Heart left ventricle (tissue), 16 donors: ENCODE measurements at places on chromosomes 4 and X. TPM values are rescaled to one million over a fixed set of nuclear protein-coding genes. Genes with fewer than 3 reads are reported as not detected.

Gene GLUD2
- 1.3 TPM for total RNA-seq

Gene GRPEL1
- 56.4 TPM for total RNA-seq

Gene CNGA1
- total RNA-seq = 0.83 TPM

Gene FGFBP1
- not detected for total RNA-seq

GRCh38 chr4:124487651-124488050 lies 224.9 kb downstream of the ANKRD50 start:
- no peaks in the 10 kb centered on the region for H3K4me1 ChIP-seq
- H3K4me3 ChIP-seq = no peak overlapping the region
- no peaks in the 10 kb centered on the region for H3K27me3 ChIP-seq
- DNase-seq = no peak
- no peaks in the 10 kb centered on the region for H3K36me3 ChIP-seq
- H3K27ac ChIP-seq = no peak overlapping the region

DNA sequence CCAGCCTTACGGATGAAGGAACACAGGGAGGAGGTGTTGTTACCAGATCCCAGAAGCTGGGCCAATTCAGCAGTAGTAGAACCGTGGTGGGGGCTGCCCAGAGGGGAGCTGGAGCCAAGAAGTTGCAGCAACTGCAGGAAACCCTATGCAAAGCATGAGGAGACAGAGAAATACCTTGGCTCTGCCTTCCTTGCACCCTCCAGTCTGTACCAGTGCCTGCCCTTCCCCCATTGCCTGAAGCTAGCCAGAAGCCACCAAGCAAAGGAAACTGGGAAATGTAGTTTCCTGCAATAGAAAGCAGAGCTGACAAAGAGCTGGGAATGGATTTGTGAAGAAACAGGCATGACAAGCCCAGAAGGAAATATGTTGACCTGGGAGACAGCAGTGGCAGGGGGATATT lies 108.7 kb upstream of the FUNDC1 start:
- DNase-seq = no peak
- no peaks in the 10 kb centered on the region for H3K4me1 ChIP-seq
- H3K27me3 ChIP-seq = no peaks in the 10 kb centered on the region
- H3K4me3 ChIP-seq = no peak overlapping the region
- no peak overlapping the region for H3K27ac ChIP-seq
- H3K36me3 ChIP-seq = no peaks in the 10 kb centered on the region

Gene TMEM131L
- 11.6 TPM for total RNA-seq

DNA sequence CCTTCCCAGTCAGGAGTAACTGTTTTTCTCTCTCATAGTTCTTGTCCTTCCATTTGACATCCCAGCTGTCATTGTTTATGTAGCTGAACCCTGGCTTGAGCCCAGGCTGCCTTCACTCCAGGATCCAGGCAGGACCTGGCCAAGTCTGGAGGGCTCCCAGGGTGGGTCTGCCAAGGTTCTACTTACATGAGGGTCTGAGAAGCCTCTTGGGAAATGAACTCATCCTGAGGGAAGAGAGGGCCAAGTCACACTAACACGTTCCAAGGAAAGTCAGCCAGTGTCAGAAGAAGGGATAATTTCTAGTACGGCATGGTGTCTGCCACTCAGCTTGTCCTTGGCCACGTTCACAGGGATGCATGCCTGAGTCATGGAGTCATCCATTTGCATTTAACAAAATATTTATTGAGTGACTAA lies 54.8 kb upstream of the SRD5A3 start:
- H3K4me3 ChIP-seq = no peak overlapping the region
- no peaks in the 10 kb centered on the region for H3K4me1 ChIP-seq
- H3K27ac ChIP-seq = no peak overlapping the region
- no peaks in the 10 kb centered on the region for H3K36me3 ChIP-seq
- peak; percentile 14 for DNase-seq

GRCh38 chr4:139824882-139825522 lies 159.4 kb downstream of the MGST2 start:
- H3K4me1 ChIP-seq = peaks cover 12% of the 10 kb centered on the region
- H3K27me3 ChIP-seq = no peaks in the 10 kb centered on the region
- H3K36me3 ChIP-seq = no peaks in the 10 kb centered on the region
- no peak for DNase-seq

Gene MAP9
- 9.0 TPM for total RNA-seq

DNA sequence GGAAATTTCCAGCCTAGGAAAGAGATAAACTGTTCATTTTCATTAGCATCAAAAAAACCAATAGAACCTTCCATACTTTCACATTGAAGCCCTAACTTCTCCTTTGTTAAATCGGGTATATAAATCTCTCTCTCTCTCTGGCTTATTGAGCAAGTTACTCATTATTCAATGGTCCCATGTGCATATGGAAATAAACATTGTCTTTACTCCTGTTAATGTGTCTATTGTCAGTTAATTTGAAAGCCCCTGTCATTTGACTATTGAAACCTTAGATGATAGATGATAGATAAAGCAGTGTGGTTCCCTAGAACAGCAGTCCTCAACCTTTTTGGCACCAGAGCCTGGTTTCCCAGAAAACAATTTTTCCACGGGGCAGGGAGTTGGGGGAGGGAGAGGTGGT lies 46.8 kb downstream of the CENPVL3 start:
- H3K27me3 ChIP-seq = peaks cover 33% of the 10 kb centered on the region
- no peak for DNase-seq
- no peak overlapping the region for H3K27ac ChIP-seq

DNA sequence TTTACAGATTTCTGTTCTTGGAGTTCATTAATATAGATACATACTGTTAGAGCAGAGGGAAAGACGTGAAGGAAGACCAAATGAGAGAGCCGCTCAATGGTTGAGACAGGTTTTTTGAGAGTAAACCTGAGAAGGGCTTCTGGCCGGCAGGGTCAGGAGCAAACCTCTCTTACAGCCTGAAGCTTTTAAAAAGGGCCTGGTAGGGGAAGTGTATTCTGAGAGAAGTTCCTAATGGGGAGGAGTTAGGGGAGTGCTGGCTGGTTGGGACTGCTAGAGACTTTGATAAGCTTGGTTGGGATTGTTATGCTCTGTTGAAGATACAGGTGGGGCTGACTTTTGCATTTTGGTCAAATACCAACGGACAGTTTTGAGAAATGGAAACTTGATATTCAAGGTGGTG lies 186.8 kb upstream of the PABPC4L start:
- H3K36me3 ChIP-seq = no peaks in the 10 kb centered on the region
- H3K27ac ChIP-seq = no peak overlapping the region

DNA sequence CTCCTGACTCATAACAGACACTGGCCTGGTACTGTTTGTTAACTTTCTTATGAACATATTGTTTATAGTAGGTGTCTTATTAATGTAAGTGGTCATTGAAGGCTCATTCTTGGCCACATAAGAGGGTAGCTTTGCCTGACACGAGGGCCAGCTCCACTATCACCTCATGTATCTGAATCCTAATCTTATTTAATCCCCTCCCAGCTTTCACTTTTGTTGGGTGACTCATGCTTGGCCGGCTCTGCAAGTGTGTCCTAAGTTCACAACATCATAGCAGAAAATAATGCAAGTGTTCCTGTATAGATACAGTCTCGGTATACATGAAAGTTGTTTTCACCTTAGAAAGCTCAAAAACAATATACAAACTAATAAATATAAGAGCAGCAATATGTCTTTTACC lies 283.8 kb downstream of the IQCM start:
- no peaks in the 10 kb centered on the region for H3K4me1 ChIP-seq
- no peak for DNase-seq
- no peaks in the 10 kb centered on the region for H3K36me3 ChIP-seq
- no peak overlapping the region for H3K4me3 ChIP-seq

- H3K4me1 ChIP-seq = no peaks in the 10 kb centered on the region
- no peaks in the 10 kb centered on the region for H3K36me3 ChIP-seq
- no peak overlapping the region for H3K27ac ChIP-seq
Observed at GRCh38 chr4:143230683-143231082, 46.0 kb downstream of the USP38 start.

GRCh38 chr4:118758293-118758692 lies 73.1 kb downstream of the METTL14 start:
- no peaks in the 10 kb centered on the region for H3K27me3 ChIP-seq
- H3K27ac ChIP-seq = peak overlapping the region; percentile 70
- H3K4me3 ChIP-seq = no peak overlapping the region
- peaks cover 12% of the 10 kb centered on the region for H3K36me3 ChIP-seq
- DNase-seq = no peak

Gene TLR8
- 9.7 TPM for total RNA-seq

DNA sequence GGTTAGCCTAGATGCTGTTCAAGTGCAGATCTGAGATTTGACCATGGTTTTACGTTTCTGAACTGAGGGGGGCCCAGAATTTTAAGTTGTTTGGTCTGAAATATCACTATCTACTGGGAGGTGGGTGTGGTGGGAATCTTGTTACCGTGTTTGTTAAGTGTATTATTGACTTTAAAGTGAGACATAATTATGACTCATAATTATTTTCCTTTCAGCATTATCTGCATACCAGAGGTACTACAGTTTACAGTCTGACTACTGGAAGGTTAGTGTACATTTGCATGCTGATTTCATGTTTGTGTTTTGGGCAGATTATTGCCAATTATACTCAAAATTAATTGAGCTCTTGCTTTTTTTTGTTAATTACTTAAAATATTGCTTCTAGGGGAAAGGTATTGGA lies 101.5 kb downstream of the KDM6A start:
- no peak overlapping the region for H3K27ac ChIP-seq
- peaks cover 5% of the 10 kb centered on the region for H3K4me1 ChIP-seq

GRCh38 chrX:151982222-151982621 lies 7.7 kb upstream of the GABRE start:
- no peaks in the 10 kb centered on the region for H3K36me3 ChIP-seq
- peaks cover 2% of the 10 kb centered on the region for H3K4me1 ChIP-seq
- DNase-seq = no peak

- no peaks in the 10 kb centered on the region for H3K4me1 ChIP-seq
- H3K27me3 ChIP-seq = no peaks in the 10 kb centered on the region
Observed at GRCh38 chr4:44231006-44231405, 217.6 kb downstream of the KCTD8 start.

Gene MAGED4
- total RNA-seq = 0.32 TPM
